ENCODE measurements at places on chromosomes 1 and 21.

DNA sequence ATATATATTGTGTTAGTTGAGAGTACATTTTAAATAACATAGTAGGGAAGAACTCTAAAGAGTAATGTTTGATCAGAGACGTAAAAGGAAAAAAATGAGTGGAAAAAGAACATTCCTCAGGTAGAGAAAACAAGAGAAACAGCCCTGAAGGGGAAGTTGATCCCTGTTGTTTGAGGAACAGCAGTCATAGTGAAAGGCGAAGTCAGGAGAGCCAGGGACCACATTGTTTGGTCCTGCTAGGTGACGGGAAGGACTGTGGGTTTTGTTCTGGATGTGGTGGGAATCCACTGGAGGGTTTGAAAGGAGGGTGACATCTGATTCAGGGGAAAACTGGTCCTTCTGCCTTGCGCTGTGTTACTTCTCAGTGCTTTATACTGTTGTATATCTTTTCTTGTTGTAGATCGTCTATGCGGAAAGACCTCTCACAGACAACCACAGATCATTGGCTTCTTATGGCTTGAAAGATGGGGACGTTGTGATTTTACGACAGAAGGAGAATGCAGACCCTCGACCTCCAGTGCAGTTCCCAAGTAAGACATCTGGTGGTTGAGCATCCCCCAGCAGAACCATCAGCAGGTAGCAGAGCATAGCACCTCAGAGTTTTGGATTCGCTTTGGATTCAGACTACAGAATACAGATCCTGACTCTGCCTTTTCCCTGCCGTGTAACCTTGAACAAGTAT lies 9.2 kb downstream of the DDI2 start:
- DNase-seq: no peak

GRCh38 chr1:40818264-40818961 lies 34.8 kb downstream of the KCNQ4 start:
- DNase-seq: peak; percentile 90

DNA sequence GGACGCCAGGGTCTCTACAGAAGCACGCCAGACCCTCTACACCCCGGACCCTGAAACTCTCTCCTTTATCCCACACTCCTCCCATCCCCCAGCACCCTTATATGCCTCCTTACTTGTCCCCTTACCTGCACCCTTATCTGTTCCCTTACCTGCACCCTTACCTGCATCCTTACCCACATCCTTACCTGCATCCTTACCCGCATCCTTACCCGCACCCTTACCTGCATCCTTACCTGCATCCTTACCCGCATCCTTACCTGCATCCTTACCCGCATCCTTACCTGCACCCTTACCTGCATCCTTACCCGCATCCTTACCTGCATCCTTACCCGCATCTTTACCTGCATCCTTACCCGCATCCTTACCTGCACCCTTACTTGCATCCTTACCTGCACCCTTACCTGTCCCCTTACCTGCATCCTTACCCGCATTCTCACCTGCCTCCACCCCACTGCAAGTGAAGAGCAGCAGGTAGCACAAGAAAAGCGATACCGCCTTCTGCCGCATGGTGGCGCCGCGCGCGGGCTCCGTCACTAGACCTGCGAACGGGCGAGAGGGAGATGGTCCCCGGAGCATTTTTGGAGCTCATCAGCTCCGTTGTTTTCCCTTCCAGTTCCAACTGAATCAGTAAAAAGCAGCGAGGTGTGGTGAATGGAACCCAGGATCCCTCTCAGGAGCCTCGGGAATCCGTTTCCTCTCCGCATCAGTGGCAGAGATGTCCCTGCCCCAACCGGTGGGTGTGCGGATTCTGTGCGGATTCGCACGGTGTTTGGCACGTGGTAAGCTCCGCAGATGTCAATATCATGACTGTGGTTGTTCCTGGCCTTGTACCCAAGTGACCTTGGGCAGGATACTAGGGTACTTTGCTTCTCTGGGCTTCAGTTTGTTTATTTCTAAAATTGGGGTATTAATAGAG lies 2.9 kb downstream of the IFI6 start:
- peak; percentile 93 for DNase-seq

GRCh38 chr1:248730507-248731335 lies 24.8 kb downstream of the LYPD8 start:
- DNase-seq: no peak

- DNase-seq: no peak
These were observed 420.5 kb downstream of the MATN1 start for GRCh38 chr1:30302858-30303257.

GRCh38 chr1:215479567-215479966 lies 87.5 kb upstream of the KCTD3 start:
- no peak for DNase-seq

GRCh38 chr21:26892151-26892550 lies 46.9 kb upstream of the ADAMTS1 start:
- no peak for DNase-seq

GRCh38 chr1:185732951-185733350 lies 1.2 kb upstream of the HMCN1 start:
- DNase-seq: no peak

DNA sequence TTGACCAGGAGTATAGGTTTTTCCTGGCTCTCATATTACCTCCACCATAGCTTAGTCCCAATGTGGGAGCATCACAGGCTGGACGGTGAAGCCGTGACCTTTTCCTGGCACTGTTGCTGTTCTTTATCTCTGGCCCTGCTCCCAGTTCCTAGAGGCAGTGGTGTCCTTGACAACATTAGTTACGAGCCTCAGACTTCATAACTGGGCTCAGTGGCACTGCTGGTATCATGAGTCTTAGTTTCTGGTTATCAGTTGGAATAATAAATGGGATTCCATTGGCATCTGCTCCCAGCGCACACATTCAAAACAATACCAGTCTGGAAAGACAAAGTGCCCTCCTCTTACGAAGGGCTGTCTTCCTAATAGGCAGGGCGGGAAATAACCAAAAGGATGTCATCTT lies 8.0 kb downstream of the RNPEP start:
- no peak for DNase-seq

DNA sequence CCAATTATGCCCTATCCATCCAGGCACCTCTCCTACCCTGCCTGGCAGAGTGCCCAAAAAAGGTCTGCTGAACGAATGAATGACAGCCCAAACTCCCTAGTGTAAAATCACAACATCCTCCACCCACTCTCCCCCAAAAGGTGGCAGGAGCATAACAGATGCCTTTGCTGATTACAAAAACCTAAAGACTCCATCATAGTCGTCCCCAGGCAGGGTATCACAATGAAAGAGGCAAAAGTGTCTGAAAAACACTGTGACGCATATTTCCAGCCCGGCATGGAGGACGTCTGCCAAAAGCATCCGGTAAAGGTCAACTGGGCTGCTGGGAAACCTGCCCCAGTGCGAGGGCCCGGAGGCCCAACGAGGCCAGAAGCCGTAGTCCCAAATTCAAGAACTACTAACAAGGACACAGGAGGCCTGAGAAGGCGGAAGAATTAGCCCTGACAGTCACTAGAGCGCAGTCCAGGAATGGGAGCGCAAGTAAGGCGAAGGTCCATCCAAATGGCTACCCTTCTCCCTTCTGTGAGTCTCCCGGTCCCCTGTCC lies 576 bp downstream of the SMIM12 start:
- peak; percentile 48 for DNase-seq

GRCh38 chr1:224054611-224055010 lies 59.3 kb upstream of the FBXO28 start:
- no peak for DNase-seq

DNA sequence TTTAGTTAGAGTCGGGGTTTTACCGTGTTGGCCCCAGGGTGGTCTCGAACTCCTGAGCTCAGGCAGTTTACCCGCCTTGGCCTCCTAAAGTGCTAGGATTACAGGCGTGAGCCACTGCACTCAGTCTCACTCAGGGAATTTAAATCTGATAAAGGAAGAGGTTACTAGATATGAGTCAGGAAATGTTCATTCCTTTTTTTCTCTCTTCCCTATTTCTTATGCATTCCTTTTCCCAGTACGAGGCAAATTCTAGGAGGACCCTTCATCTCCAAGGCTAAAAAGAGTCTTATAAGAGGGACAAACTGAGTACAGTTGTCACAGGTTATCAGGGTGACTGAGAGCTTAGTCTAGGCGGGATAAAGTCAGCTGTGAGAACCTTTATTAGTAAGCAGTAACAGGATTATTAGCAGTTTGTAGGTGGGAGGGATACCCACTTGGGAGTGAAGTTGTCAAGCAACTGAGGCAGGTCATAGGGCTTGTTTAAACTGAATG lies 9.1 kb downstream of the MACF1 start:
- DNase-seq: no peak

DNA sequence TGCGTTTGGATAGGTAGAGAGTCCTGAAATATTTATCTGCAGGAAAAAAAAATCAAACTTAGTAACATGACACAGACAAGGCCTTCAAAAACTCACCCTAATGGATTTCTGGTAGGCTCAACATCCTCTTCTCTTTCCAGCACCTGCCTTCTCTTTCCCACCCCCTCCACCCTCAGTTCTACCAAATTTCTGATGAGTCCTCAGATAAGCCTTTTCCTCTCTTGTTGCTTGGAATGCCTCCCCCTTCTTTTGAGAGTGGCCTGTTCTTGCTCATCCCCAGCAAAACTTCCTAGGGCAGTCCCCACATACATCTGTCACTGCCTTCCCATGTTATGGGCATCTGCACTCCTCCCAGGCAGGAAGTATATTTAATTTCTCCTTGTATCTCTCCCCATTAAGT lies 7.6 kb upstream of the LBR start:
- no peak for DNase-seq

DNA sequence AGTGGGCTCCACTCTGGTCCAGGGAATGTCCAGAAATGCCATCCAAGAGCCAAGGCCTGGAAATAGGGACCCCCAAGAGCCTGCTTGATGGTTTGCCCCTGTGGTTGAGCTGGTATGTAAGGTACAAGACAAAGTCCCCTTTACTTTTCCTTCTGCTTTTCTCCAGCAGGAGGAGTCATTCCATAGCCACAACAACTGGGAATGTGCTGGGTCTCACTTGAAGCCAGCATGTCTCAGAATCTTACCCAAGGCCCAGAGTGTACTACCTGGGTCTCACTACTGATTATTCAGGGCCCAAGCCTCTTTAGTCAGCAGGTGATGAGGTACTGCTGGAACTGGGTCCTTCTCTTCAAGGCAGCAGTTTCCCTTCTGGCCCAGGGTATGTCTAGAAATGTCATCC lies 62.1 kb upstream of the CD55 start:
- DNase-seq: no peak

DNA sequence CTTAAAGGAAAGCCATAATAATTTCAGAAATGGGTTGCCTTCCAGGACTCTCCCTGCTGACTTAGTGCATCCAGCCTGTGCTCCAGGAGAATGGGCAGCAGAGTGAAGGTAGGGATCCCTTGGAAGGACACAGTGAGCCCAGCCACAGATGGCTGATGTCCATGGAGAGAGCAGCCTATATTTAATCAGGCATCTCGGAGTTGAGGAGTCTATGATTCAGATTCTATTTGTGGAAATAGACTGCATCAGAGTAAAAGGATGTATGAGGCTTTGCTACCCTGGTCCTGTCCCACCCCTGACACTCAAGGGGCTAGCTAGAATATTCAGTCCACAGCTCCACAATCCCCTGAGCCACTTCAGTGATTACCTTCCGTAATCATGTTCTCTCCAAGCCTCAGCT lies 43.8 kb upstream of the PBX1 start:
- DNase-seq: no peak

DNA sequence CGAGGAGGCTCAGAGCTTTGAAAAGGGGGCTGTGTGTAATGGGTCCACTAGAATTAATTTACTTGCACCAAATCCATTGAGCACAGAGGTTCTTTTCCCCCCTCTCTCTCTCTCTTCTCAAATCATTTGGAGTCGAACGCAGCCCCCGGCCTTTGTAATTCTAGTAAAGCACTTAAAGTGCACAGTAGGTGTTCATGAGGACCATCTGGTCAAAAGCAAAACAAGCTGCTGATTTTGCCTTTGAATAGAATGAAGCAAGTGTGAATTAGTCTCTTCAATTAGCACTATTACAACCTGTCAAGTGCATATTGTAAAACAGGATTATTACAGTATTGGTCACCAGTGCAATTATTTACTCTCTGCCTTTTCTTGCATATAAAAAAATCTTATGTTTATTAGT lies 259.9 kb downstream of the FAF1 start:
- no peak for DNase-seq

DNA sequence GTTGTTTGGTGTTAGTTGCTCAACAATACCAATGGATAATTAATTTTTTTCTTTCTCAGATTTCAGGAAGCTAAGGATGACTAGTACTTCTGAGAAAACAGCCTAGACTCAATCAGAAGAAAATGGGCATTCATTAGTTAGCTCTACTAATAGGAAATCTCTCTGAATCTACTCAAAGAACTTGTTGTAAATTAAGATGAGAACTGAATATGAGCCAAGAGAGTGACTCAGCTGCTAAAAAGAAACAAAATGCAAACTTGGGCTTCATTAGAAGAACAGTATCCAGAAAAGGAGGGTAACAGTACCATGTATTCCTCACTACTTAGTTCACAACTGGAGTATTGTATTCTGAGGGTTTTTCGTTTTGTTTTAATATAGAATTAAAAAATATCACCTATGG lies 12.5 kb downstream of the FOXJ3 start:
- DNase-seq: no peak

DNA sequence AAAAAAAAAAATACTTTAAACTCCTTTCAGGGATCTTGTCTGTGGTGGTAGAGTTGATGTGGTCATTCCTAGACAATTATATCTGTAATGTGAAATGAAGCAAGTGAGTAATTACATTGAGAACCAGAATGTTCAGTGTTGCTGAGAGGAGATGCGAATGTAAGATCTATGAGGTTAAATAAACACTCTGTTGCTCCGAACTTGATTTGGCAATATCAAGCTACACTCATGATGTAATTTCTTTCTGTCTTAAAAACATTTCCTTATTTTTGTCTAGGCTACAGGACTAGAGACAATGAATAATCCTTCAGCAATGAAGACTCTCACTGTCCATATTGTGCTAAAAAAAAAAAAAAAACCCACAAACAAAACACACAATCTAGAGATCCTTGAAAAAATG lies 63.1 kb upstream of the IGSF5 start:
- DNase-seq: no peak

DNA sequence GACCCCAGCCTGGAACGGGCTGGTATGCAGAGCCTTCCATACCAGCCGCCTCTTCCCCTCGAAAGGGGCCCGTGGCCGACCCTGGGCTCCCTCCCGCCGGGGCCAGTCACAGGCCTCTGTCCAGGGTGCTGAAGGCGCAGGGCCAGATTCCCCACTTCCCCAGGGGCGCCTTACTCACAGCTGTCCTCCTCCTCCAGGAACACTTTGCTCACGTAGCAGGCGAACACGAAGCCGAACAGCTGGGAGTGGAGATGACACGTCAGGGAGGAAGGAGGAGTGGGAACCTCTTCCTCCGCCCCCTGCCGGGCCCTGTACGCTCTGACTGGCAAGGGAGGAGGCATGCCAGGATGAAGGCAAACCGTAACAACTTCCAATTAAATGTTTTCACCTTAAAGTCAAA lies 57.3 kb downstream of the NKAIN1 start:
- peak; percentile 64 for DNase-seq
